ENCODE measurements at places on chromosomes 6 and 20. TPM values are rescaled to one million over a fixed set of nuclear protein-coding genes. Genes with fewer than 3 reads are reported as not detected.

The SMPD2 gene
- 14.6 TPM for total RNA-seq

The SCGN gene
- total RNA-seq, result 0.90 TPM

- no peak overlapping the region for H3K27ac ChIP-seq
- no peaks in the 10 kb centered on the region for H3K36me3 ChIP-seq
- DNase-seq, result peak; percentile 16
- H3K4me3 ChIP-seq, result peak overlapping the region; percentile 48
- no peaks in the 10 kb centered on the region for H3K4me1 ChIP-seq
These were observed 27.8 kb downstream of the ASIP start for GRCh38 chr20:34268851-34269636.

DNA sequence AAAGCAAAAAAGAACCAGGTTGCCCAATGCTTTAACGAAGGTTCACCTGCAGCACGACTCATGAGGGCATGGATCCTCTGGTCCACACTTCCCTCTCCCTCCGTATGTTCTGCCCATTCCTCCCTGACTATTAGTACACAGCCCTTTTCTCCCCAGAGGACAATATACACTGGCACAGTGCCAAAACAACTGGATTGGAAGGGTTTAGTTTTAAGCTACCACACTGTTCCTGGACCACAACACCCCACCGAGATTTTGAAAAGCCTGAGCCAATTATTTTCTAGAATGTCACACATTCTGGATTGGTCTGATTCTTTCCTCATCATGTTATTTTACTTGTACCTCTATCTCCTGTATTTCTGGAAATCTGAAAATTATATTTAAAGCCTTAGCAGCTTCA, 2.9 kb upstream of the AKAP7 start:
- peaks cover 3% of the 10 kb centered on the region for H3K4me1 ChIP-seq
- no peak for DNase-seq
- no peaks in the 10 kb centered on the region for H3K27me3 ChIP-seq
- H3K27ac ChIP-seq, result no peak overlapping the region
- no peaks in the 10 kb centered on the region for H3K36me3 ChIP-seq
- H3K4me3 ChIP-seq, result no peak overlapping the region

DNA sequence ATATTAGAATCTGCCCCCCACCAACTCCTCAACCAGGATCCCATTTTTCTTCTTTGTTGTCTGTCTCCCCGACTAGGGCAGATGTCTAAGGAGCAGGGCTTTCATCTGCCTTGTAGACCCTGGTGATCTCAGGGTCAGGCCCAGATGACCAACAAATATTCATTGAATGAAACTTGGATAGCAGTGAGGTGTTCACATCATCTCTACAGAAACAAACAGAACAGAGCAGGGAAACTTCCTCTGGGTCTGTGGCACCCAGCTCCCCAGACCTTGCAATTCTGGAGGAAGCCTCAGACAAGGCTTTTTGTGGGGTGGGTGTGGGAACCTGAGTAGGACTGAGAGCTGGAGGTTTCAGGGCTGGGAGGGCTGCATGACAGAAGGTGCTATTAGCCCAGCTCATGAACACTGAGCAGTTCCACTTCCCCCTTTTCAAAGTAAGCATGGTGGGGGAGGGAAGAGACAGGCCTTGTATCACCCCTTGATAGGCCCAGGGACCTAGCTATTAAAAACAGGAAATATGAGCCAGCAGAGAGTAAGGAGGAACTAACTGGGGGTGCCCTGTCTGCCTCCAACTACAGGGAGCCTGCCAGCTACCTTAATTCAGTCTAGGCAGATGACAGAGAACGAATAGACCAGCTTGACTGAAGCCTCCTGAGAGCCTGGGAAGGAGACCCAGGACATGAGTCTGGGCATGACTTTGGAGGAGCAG, 37.3 kb upstream of the TOP1 start:
- no peak overlapping the region for H3K4me3 ChIP-seq
- no peaks in the 10 kb centered on the region for H3K27me3 ChIP-seq
- H3K27ac ChIP-seq, result peak overlapping the region; percentile 24
- H3K4me1 ChIP-seq, result peaks cover 7% of the 10 kb centered on the region

Data from thymus (tissue), 14 donors.